Urinary bladder (tissue), 4 donors: ENCODE measurements at places on chromosomes 1 and 21.

- no peak for DNase-seq
Measured at GRCh38 chr1:207659545-207660153, 14.7 kb downstream of the CR1L start.

- no peak for DNase-seq
Measured at GRCh38 chr1:161718559-161719324, 2.6 kb upstream of the FCRLB start.

DNA sequence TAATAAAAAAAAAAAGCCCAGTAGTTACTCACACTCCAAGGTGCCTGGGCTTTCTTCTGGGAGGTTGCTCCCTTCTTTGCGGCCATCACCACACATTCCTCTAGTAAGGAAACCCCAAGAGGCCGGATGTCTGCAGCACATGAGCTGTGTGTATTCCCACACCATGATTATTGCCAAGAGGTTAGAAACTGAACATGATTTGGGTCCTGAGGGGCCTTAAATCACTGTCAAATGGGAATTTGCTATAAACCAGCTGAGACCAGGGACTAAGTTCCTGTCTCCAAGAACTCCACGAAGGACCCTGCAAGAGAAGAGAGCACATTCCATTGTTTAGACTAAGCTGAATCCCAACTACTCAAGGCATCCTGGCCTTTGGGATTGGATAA is 85.3 kb upstream of the SSX2IP start:
- DNase-seq, result no peak

- no peak for DNase-seq
Measured at GRCh38 chr1:178847396-178847849, 23.5 kb downstream of the ANGPTL1 start.

DNA sequence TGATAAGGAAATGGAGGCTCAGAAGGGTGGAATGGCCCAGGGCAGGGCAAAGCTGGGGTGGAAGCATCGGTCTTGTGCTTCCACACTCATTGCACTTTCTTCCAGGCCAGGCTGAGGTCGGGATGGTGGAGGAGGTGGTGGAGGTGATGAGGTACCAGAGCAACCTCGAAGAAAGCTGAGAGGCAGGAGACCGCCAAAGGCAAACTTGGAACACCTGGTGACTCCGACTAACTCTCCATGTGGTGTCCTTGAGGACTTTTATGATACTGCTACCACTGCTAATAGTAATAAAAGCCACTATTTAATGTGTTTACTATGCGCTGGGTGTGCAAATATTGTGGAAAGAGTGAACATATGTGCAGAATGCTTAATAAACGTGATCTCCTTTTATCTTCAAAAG is 16.9 kb upstream of the BTG2 start:
- DNase-seq, result no peak

- no peak for DNase-seq
Measured at GRCh38 chr1:31651089-31651420, 6.4 kb upstream of the PEF1 start.

DNA sequence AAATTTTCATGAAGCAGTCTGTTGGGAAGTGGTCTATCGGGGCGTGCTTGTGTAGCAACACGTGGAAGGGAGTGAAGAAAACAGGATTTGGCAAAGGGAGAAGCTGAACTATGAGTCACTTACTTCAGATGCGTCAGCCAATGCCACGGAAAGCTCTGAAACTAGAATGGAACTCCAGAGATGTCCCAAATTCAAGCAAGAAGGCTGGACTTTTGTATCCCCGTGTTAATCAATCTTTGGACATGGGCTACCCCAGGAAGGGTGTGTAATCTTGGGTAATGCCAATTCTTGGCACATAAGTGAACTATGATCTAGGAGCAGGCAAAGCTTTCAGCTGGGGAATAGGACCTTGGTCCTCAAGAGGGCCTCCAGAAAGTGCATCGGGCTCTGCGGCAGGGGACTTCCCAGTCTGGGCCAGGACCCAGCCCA is 102.6 kb downstream of the ADSS2 start:
- DNase-seq, result no peak
